Heart right ventricle (tissue), 16 donors: ENCODE measurements at places on chromosomes 7 and 10. TPM values are rescaled to one million over a fixed set of nuclear protein-coding genes. Genes with fewer than 3 reads are reported as not detected.

GRCh38 chr10:6018422-6018821 lies 41.1 kb upstream of the IL15RA start:
- H3K4me1 ChIP-seq, result no peaks in the 10 kb centered on the region
- H3K27me3 ChIP-seq, result no peaks in the 10 kb centered on the region
- no peak overlapping the region for H3K27ac ChIP-seq
- H3K4me3 ChIP-seq, result no peak overlapping the region
- DNase-seq, result peak; percentile 37
- no peaks in the 10 kb centered on the region for H3K36me3 ChIP-seq

- no peaks in the 10 kb centered on the region for H3K36me3 ChIP-seq
- no peak for DNase-seq
- no peak overlapping the region for H3K27ac ChIP-seq
- H3K4me1 ChIP-seq, result no peaks in the 10 kb centered on the region
- H3K27me3 ChIP-seq, result no peaks in the 10 kb centered on the region
Measured at GRCh38 chr7:26480156-26480555, 188.5 kb downstream of the SNX10 start.

GRCh38 chr10:85151506-85151905 lies 823.1 kb downstream of the CCSER2 start:
- H3K36me3 ChIP-seq, result no peaks in the 10 kb centered on the region
- DNase-seq, result no peak
- no peak overlapping the region for H3K27ac ChIP-seq
- H3K4me3 ChIP-seq, result no peak overlapping the region
- no peaks in the 10 kb centered on the region for H3K4me1 ChIP-seq

DNA sequence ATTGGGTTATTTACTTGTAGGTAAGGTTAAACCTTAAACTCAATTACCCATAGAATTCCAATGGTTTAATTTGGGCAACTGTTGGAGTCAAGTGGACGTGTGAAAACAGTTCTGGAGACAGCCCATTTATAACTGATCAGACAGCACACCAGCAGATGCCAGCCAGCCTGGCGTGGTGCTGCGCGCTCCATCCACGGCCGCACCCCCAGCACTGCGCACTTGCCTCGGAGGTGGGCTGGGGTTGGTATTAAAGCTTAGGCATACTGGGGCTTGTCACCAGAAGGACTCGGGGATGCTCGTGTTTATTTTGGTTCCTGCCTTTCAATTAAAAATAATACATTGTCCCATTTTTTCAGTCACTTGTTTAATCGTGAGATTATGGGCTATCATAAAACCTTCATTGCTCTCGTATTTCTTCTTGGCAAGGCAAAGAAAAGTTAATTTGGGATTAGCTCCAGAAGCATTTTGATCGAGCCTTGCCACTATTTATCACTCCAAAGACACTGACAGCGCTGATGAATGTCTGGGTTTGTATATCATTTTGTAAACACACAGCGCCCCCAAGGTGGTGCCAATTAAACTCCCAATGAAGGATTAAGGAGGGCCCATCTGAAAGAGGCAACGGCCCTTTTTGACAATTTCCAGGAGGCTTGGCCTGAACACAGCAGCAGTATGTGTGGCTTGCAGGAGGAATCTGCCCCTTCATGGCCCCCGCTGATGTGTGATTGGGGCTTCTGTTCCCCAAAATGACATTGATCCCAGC lies 204.5 kb upstream of the CXCL12 start:
- H3K27ac ChIP-seq, result no peak overlapping the region
- no peaks in the 10 kb centered on the region for H3K4me1 ChIP-seq
- DNase-seq, result no peak
- H3K36me3 ChIP-seq, result no peaks in the 10 kb centered on the region
- no peak overlapping the region for H3K4me3 ChIP-seq

Gene NEURL1
- not detected for total RNA-seq

Gene TMED4
- total RNA-seq, result 71.4 TPM

Gene SPDYE5
- not detected for total RNA-seq

Gene SLC13A4
- 0.83 TPM for total RNA-seq

Gene PARD3
- 40.4 TPM for total RNA-seq

Gene SORCS1
- 2.1 TPM for total RNA-seq
